ENCODE measurements at places on chromosomes 5 and 9.

DNA sequence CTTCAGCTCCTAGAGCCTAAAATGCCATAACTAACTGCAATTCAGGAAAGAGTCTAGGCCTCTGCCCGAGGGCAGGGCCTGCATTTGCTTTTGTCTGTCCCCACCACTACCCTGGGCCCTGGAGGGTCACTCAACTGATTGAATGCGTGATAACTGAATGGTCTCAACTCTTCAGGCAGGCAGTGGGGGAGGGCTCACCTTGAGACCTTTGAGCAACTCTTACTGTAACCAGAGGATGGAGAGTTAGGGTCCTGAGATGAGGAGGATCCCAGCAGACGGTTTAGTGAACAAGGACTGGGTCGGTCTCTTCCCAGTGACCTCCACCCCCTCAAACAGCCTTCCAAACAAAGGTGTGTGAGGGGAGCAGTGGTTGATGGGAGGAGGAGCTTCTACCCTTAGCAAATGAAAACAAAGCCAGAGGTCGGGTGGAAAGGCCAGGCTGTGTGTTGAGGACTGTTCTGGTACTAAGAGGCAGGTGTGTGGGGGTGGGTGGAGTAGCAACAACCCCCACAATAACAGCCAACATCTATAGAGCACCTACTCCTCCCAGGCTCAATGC is 59.4 kb downstream of the CXXC5 start:
- DNase-seq: no peak

- no peak for DNase-seq
Measured at GRCh38 chr5:136901-137300, 44.9 kb downstream of the PLEKHG4B start.

- no peak for DNase-seq
Measured at GRCh38 chr9:91676046-91676445, 252.4 kb upstream of the NFIL3 start.

DNA sequence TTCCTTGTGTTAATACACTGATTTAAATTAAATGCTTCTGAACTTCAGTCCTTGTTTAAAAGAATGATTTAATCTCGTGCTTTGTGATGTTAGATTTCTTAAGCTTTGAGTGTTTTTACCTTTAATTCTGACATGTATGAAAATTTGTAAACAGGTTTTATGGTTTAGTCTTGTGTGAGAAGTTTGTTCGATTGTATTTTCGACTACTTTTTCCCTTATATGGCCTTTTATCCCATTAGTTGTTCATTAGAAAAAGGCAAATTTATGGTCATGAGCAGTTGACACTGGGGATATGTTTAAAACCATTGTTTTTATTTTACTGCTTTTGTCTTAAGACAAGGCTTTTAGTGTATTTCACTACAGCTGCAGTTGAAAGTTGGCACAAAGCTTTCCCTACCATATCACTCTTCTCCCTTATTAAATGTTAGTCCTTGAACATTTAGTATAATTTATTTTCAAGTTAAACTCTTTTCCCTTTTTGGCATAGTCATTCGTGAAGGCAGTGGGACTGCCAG is 3.3 kb downstream of the UBE2R2 start:
- no peak for DNase-seq

DNA sequence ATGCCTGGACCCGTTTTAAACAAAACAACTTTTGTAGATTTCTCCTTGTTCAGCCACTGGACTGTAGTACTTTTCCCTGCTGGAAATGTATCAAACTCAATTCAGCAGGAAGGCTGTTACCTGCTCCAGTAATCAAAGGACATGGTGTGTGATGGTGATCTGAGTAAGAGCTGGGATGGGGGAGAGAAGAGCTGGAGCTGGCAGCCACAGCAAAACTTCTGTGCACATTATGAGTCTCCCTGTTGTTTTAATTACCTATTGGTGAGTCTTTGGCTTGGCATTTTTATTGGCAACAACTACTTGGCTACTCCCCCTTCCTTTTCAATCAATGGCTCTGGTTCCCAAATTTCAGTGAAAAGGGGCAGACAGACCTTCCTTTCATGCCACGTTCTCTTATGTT is 9.7 kb downstream of the NREP start:
- DNase-seq: no peak

GRCh38 chr9:97319395-97319794 is 11.9 kb downstream of the CCDC180 start:
- no peak for DNase-seq

- no peak for DNase-seq
Measured at GRCh38 chr5:83972236-83972635, 251.6 kb upstream of the HAPLN1 start.

- DNase-seq: no peak
Measured at GRCh38 chr5:92402045-92402444, 1018.9 kb upstream of the ARRDC3 start.

- DNase-seq: no peak
Measured at GRCh38 chr5:1477341-1477740, 32.1 kb upstream of the SLC6A3 start.

DNA sequence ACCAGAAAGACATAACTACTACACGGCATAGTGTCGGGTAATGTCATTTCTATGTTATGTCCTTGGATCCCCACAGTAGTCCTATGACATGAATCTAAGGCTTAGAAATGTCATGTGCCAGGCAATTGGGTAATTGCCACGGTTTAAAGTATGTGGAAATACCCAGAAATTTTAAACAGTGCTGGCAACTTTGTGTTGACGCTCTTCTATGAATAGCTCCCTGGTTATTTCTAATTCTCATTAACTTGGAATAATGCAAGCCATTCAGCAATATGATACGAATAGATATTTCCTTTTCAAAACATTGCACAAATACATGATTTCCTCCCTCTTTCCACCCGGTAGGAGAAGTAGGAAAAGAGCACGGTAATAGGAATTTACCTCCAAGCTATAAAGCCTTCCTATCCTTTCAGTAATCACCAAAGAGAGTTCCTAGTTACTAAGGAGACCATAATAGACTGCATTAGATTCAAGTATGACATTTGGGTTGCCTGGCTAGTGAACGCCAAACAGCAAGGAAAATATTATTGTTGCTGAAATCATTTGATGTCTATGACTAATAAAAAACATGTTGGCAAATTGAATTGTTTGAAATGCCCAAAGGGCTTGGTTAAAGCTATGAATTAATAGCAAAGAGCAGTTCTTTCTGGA is 168.4 kb downstream of the CCDC192 start:
- DNase-seq: no peak

GRCh38 chr5:72280581-72281069 is 39.4 kb downstream of the MRPS27 start:
- peak; percentile 38 for DNase-seq

- DNase-seq: no peak
Measured at GRCh38 chr5:11415751-11416150, 488.5 kb downstream of the CTNND2 start.

GRCh38 chr5:58641533-58641932 is 58.7 kb downstream of the RAB3C start:
- no peak for DNase-seq

GRCh38 chr5:172417130-172417841 is 37.0 kb downstream of the SH3PXD2B start:
- DNase-seq: no peak

DNA sequence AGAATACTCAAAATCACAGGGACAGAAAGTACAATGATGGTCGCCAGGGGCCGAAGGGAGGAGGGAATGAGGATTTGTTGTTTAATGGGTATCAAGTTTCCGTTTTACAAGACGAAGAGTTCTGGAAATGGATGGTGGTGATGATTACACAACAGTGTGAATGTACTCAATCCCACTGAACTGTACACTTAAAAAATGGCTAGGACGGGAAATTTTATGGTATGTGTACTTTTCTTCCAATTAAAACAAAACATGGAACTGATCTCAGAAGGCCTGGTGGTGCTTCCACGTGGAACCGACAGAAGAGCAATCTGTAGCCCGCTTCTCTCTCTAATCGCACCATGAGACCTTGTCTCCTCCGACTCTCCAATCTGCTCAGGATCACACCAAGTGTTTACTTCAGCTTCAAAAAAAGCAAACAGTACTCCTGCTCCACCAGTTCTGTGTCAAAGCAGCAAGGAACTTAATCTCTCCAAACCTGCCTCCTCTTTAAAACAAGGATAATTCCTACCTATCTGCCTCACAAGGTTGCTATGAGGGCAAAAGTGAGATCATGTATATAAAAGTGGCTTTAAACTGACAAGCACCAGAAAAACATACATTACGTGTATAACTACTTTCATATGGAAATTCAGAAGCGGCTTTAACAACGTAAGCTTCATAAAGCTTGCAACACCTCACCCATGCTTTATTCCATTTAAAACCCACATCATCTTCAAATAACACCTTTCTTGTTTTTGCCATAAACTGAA is 2.1 kb downstream of the ECPAS start:
- peak; percentile 21 for DNase-seq

- no peak for DNase-seq
Measured at GRCh38 chr9:134522976-134523375, 118.6 kb upstream of the COL5A1 start.

DNA sequence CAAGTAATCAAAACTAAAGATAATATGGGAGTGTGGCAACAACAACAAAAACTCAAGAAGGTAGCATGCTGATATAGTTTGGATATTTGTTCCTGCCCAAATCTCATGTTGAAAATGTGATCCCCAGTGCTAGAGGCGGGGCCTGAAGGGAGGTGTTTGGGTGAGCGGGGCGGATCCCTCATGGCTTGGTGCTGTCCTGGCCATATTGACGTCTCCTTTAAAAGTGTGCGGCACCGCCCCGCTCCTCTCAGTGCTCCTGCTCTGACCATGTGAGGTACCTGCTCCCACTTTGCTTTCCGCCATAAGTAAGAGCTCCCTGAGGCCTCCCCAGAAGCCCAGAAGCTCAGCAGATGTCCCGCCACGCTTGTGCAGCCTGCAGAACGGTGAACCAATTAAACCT is 25.6 kb downstream of the MED27 start:
- no peak for DNase-seq

DNA sequence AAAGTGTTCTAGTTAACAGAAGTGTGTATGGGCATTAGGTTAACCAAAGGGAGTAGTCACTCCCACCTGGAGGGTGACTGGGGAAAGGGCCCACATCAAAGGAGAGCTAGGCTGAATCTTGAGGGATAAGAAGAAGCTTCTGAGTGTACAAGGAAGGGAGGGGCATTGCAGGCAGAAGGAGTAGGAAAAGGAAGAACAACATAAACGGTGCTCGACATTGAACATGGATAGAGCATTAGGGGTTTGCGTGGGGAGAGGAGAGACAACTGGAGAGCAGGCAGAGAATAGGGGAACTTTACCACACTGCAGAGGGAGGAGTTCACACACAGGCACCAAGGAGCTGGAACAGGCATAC is 5.3 kb upstream of the GLRX start:
- no peak for DNase-seq

DNA sequence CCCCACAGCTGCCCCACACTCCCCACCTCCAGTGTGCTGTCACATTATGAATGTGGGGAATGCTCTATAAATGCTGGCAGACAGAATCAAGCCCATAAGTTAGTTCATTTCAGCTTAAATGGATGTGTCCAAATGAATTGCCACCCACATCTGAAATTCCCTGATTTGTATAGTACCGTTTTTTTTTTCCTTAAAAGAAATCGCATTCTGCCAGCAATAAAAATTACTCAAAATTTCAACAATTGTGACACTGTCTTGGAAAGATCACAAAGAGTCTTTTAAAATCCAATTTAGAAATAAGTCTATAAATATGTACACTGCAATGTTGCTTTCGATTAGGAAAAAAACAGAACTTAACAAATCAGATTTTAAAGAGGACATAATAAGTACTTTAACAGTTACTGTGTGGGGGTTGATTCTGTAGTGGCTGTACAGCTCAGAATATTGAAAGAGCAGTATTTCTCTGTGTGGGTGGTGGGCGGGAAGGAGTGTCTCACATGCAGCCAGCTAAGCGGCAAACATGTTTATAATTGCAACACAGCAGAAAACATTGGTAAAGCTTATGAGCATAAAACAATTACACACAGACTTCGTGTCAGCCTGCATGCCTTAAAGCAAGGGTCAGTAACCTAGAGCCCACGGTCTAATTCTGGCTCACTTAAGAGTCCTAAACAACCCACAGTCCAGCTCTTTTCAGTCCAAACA is 24.9 kb upstream of the CSNK1G3 start:
- DNase-seq: no peak

DNA sequence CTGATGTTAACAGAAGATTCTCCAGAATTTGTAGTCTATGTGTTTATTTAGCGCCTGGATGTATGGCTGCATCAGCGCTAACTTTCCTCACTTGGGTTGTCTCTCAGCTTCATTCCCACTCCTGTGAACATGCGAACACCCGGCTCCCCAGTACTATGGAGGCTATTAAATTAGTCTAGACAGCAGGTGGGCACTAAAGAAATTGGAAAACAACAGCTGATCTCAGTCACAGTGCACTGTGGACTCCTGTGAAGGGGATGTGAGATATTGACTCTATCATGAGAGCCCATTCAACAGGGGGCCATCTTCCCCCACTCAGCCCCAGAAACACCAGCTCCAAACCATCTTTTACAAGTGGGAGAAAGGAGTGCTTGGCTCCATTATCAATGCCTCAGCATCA is 471.0 kb downstream of the KDM4C start:
- DNase-seq: peak; percentile 13

DNA sequence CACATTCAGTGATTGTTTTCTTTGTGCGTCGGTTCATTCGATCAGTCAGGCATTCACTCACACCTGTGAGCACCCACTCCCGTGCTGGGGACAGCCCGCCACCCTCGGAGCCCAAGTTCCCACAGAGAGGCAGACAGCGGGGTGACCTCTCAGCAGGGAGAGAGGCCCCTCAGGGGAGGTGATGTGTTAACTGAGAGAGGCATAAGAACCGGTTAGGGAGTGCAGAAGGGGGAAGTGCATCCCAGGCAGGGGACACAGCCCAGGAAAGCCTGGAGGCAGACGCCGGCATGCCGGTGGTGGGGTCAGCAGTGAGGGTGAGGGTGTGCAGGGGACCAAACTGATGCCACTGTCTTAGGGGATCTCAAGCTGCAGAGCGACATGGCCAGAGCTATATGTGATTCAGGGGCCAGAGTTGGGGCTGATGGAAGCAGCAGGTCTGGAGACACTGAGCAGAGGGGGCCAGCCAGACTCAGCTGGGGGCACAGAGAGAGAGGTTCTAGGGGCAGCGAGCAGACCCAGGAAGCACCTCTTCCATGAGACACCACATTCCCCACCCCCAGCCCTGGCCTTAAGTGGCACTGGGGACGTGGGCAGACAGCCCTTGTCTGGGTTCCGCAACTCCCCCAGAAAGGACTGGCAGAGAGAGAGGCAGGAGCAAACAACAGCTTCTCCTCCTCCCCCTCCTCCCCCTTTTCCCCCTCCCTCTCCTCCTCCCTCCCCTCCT is 35.9 kb downstream of the HK3 start:
- no peak for DNase-seq

GRCh38 chr9:114779352-114779845 is 26.4 kb downstream of the TNFSF15 start:
- peak; percentile 43 for DNase-seq

- DNase-seq: no peak
Measured at GRCh38 chr9:108467653-108468324, 388.0 kb downstream of the ACTL7B start.

Data from SJCRH30 (cell line).